ENCODE measurements at places on chromosomes 11 and 22.

DNA sequence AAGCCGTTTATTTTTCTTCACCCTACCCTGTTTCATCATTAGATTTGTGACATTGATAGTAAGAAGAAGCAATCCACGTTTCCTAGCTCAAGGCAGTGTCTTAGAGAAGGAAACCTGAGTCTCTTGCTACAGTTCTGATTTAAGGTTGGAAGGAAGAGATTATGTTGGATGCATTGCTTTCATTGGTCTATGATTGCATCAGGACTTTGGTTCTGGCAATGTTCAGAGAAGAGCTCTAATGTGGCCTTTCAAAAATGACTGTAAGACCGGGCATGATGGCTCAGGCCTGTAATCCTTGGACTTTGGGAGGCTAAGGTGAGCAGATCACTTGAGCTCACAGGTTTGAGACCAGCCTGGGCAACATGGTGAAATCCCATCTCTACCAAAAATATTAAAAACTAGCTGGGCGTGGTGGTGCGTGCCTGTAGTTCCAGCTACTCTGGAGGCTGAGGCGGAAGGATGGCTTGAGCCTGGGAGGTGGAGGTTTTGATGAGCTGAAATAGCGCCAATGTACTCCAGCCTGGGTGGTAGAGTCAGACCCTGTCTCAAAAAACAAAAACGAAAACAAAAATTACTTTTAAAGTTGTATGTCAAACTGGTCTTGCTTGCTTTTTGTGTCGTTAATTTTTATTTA lies 4.1 kb downstream of the NUCB2 start:
- DNase-seq = no peak

DNA sequence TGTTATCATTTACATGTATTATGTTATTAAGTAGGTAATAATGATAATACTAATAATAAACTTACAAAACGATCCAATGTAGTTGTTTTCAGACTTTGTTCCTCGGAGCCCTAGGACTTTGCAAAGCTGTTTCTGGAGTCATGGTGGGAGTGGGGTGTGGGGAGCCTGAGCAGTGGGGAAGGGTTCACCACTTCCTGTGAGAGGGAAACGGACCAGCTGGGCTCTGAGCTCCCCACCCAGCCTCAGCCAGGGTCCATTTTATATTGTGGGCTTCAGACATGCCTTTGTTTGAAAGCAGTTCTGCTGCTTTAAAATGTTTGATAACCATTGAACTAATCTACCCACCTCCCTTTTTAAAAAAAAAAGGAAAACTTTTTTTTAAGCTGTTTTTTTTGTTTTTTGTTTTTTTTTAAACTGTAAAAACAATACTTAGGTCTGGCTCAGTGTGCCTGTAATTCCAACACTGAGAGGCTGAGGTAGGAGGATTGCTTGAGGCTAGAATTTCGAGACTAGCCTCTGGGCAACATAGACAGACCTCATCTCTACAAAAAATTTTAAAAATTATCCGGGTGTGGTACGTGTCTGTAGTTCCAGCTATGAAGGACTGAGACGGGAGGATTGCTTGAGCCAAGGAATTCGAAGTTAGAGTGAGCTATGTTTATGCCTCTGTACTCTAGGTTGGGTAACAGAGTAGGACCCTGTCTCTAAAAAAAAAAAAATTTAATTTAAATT lies 7.0 kb downstream of the SERPING1 start:
- no peak for DNase-seq

DNA sequence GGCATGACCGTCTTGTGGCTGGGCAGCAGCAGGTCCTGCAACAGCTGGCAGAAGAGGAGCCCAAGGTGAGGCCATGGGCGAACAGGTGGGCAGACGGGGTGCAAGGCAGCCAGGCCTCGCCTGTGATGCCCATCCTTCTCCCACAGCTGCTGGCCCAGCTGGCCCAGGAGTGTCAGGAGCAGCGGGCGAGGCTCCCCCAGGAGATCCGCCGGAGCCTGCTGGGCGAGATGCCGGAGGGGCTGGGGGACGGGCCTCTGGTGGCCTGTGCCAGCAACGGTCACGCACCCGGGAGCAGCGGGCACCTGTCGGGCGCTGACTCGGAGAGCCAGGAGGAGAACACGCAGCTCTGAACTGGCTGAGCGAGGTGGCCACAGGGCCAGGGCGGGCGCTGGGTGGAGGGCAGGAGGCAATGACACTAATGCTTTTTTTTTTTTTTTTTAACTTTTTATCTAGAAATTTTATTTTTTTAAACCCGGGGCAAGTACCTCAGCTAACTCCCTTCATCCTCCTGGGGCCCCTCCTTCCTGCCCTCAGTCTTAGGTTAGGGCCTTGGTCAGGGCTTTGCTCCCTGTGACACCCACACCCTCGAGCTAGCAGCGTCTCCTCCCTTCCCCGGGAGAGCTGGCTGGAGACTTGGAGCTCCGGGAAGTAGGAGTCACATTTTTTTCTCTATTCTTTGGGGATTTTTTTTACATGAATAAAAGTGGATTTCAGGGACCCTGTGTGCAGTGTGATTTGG lies 16.0 kb downstream of the PLCB3 start:
- no peak for DNase-seq

DNA sequence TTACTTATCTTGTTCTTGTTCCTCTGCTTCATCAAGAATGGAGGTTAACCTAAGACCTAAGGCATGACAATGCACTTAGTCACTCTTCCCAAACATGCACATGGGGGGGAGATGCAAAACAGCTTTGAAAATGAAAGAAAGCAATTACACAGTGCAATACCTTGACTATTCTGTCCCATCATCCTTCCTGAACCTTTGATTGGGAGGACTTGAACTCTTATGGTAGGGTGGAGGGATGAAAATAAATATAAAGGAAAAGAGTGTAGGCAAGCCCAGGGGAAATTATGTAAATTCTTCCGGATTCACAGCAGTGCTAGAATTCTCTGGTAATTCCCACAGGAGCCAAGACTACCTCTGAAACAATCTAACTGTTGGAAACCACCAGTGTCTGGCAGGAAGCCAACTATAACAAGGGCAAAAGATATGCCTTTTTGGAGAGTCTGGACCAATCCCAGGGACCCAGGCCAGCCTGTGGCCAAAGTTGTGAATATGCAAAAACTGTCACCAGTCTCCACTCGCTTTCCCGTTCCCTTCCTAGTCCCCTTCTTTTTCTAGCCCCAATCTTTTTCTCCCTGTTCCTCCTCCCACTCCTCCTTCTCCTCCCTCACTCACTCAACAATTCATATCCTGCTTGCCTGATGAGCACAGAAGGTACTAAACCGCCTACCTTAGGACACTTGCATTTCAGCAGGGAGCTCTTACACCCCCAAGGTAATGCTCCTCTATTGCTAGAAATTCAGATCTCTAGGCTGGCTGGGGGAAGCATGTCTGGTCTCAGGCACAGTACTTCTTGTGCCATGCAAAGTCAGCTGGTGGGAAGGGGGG lies 2.5 kb upstream of the RCN1 start:
- peak; percentile 62 for DNase-seq

DNA sequence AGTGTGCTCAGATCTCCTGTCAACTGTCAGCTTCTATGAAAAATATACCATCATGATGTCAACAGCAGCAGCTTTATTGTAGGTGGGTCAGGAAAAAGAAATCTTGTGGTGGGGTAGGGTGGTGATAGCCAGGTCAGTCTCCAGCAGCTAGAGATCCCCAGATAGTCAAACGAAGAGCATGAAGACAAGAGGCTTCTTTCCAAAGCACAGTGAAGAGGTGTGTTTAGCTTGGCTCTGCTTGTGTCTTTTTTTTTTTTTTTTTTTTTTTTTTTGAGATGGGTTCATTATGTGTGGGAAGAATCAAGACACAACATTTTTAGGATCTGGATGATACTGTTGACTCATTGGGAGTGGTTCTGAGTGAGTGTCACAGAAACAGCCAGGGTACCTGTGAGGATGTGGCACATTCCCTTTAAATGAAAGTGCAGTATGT lies 1075.5 kb downstream of the NTM start:
- no peak for DNase-seq

DNA sequence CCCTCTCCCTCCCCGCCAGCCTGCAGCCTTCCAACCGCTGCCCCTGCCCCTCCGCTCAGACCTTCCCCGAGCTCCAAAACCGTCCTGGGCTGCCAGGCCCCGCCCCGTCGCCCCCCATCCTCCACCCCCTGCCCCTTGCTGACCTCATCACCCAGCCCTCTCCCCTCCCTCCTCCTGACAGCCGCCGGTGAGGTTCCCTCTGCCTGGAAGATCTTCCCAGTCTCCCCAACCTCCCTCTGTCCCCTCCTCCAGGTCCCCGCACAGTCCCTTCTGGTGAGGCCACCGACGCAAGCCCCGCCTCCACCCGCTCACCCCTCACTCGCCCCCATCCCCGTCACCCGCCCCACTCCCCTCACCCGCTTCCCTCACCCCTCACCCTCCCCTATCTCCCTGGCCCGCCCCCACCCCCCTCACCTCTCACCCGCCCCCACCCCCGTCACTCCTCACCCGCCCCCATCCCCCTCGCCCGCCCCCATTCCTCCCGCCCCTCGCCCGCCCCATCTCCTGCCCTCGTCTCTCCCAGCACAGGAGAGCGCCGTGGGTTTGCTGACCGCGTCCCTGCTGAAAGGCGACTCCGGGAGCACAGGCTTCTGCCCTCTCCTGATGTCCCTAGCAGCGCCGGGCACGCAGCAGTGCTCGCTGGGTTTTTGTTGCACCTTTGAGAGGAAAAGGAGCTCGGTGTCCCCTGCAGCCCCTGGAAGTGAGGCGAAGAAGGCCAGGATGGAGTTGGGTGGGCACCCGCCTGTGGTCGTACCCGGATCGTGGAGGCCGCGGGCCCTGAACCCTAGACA lies 16.4 kb upstream of the UPK3A start:
- DNase-seq = no peak

GRCh38 chr22:46583571-46583970 lies 36.6 kb upstream of the GRAMD4 start:
- no peak for DNase-seq

GRCh38 chr11:78552881-78553280 lies 21.8 kb downstream of the NARS2 start:
- DNase-seq = no peak

- DNase-seq = peak; percentile 23
These were observed 46.2 kb downstream of the DEPDC5 start for GRCh38 chr22:31800065-31800464.

- no peak for DNase-seq
These were observed 47.0 kb upstream of the CARS1 start for GRCh38 chr11:3104051-3104714.

DNA sequence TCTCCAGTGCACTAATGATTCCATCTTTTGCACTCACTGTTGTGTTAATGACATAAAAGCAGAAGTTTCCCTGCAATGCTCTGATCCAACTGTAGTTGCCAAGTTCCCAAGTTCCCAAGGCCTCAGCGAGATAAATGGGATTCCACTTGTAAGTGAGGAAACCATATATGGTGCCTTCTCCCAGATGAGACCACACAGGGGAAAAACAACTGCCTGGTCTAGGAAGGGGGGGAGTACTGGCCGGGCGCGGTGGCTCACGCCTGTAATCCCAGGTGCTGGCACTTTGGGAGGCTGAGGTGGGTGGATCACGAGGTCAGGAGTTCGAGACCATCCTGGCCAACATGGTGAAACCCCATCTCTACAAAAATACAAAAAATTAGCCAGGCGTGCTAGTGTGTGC lies 23.3 kb upstream of the RELA start:
- DNase-seq = no peak

DNA sequence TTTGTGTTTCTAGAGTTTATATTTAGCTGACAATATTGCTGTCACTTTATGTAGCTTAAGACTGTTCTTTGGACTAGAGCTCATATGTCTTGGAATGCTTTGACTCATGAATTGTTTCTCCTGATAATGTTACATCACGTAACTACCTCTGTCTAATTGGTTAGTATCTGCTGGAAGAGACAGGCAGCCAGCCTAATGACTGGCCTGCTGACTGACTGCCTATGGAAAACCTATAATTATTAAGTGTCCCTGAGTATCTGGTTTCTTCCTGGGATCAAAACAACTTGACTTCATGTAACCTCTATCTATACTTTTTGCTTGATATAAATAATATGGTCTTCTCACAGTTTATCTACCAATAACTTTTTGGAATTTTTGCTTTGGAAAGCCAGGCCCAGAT lies 9.4 kb downstream of the SOX6 start:
- no peak for DNase-seq

GRCh38 chr22:19621373-19622060 lies 92.8 kb upstream of the SEPTIN5 start:
- DNase-seq = no peak

DNA sequence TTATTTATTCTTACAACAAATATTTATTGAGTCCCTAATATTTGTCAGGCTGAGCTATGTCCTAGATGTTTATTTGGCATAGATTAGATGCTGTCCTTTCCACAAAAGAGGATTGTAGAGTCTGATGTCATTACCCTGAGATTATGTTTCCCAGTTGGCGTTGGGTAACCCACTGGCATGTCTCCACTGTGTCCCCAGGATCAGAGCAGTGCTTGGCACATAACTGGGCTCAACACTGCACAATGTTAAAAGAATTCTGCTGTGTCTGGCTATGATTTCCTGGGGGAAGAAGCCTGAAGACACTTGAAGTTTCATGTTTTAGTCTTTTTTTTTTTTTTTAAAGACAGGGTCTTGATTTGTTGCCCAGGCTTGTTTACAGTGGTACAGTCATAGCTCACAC lies 4.0 kb downstream of the RCN1 start:
- DNase-seq = no peak

DNA sequence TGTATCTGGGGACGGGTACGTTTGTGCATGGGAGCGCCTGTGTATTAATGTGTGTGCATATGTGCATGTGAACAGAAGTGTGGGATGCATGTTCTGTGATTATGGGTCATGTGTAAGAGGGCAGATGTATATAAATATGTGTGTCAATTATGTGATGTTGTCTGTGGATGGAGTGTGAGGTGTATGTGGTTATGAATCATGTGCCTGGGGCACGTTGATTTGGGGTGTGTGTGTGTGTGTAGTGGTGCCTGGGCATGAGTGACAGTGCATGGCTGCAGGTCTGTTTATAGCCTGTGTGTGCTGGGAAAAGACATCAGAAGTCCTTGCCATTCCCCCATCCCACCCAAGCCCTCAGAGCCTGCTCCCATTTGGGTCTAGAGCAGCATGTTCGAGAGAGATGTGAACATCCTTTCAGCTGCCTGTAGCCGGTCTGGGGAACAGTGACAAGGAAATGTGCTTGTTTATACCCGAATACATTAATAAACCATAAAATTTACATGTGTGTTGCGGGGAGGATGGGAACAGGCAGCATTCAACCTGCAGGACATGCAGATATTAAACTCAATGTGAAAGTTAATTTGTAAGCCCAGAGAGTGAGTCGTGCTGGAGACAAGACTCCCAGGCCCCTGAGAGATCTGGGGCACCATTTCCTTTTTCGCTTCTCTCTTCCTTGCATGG lies 129.0 kb downstream of the NECTIN1 start:
- no peak for DNase-seq

Measured in AG04450 (cell line).